ENCODE measurements at places on chromosomes 1 and 21.

GRCh38 chr1:176542352-176542751 lies 79.4 kb downstream of the PAPPA2 start:
- no peak for DNase-seq

GRCh38 chr1:93827633-93828366 lies 51.2 kb downstream of the DNTTIP2 start:
- peak; percentile 39 for DNase-seq

- no peak for DNase-seq
Measured at GRCh38 chr1:93051961-93052360, 27.1 kb upstream of the MTF2 start.

DNA sequence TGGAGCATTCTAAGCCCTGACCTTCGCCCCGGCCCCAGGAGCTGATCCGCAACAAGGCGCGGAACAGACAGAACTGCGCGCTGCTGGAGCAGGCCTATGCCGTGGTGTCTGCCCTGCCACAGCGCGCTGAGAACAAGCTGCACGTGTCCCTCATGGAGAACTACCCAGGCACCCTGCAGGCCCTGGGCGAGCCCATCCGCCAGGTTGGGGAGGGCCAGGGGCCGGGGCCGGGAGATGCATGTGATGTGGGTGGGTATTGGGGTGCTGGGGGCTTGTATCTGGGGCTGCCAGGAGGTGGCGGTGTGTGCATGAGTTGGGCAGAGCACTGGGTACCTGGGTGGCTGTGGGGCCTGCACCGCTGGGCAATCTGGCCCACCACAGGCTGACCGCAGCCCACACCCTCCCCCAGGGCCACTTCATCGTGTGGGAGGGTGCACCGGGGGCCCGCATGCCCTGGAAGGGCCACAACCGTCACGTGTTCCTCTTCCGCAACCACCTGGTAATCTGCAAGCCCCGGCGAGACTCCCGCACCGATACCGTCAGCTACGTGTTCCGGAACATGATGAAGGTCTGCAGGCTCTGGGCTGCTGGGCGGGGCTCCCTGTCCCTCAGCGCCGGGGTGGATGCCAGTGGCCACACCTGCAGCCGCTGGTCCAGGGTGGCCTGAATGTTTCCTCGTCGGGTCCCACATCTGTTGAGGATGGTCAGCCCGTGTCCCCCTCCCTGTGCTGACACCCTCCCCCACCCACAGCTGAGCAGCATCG lies 65.8 kb downstream of the TRIM11 start:
- DNase-seq, result no peak

- no peak for DNase-seq
Measured at GRCh38 chr1:46480959-46481646, 8.5 kb upstream of the DMBX1 start.

- peak; percentile 32 for DNase-seq
Measured at GRCh38 chr1:183597656-183598347, 7.5 kb upstream of the NCF2 start.

- DNase-seq, result no peak
Measured at GRCh38 chr1:22053861-22054770, 1.6 kb downstream of the CDC42 start.

DNA sequence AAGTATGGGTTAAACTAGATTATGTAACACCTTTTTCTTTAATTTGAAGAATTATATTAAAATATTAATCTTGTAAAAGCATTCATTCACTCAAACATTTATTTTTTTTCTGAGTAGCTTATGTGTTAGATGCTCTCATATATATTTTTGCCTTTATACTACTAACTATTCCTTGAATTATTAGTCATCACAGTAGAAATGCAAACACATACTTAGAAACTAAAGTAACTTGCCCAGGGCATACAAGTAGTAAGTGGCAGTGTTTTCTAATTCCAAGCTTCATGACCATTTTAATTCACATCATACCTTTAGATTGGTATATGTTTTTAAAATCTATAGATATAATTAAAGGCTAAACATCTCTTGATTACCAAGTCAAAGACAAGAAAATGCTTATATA lies 1271.0 kb downstream of the BRINP3 start:
- no peak for DNase-seq

DNA sequence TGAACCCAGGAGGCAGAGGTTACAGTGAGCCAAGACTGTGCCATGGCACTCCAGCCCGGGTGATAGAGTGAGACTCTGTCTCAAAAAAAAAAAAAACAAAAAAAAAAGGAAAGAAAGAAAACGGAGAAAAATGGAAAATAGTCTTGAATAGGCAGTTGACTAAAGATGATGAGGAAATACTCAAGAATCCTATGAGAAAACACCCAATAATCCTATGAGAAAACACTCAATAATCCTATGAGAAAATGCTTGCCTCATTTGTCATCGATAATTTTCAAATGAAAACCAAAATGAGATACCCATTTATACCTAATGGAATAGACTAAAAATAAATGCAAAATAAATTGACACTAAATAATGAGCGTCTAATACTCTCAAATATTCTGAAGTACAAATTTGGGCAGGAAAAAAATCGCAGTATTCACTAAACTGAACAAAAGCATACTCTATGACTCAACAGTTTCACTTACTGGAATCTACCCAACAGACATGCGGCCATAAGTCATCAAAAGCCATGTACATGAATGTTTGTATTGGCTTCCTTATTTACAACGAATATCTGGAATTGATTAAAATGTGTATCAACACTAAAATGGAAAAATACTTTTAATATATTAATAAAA lies 733.9 kb upstream of the CHRM3 start:
- peak; percentile 82 for DNase-seq

- no peak for DNase-seq
Measured at GRCh38 chr1:192261476-192261875, 55.3 kb upstream of the RGS21 start.

DNA sequence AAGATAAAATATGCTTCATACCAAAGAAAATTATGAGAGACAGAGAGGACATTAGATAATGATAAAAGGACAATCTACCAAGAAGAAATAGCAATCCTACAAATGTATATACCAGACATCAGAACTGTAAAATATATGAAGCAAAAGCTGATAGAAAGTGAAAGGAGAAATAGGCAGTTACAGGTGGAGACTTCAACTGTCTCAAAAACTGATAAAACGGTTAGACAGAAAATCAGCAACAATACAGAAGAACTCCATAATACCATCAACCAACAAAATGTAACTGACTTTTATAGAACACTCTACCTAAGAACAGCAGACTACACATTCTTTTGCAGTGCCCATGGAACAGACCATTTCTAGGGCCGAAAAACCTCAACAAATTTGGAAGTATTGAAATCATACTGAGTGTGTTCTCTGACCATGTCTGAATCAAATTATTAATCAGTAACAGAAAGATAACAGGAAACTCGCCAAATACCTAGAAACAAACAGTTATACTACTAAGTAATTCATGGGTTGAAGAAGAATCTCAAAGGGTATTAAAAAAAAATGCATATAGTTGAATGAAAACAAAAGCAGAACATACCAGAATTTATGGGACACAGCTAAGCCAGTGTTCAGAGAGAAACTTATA lies 132.1 kb downstream of the RPS6KC1 start:
- DNase-seq, result no peak
